ENCODE measurements at places on chromosomes 12 and 14.

DNA sequence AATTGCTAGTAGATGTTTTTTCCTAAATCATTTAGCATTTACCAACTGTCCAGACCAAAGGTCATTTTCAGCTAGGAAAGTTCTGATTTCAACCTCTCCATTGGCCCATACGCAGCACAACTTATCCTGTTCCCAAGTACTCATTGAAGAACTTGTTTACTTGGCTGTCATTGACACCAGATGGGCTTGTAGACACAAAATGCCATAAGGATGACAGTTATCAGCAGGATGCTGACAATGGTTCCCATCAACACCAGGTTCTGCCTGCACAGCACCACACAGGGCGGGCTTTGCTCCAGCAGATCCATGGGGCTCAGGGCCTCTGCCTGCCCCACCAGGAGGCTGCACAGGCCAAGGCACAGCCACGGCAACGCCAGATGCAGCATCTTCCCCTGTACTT lies 36.5 kb upstream of the TMPRSS12 start:
- no peak for DNase-seq

GRCh38 chr12:50934371-50934851 lies 17.9 kb upstream of the HIGD1C start:
- DNase-seq = no peak

- no peak for DNase-seq
These were observed 46.2 kb upstream of the LTA4H start for GRCh38 chr12:96081596-96081995.

GRCh38 chr12:120940006-120940405 lies 35.8 kb upstream of the SPPL3 start:
- DNase-seq = no peak

- DNase-seq = peak; percentile 42
These were observed 3.2 kb upstream of the SYNE3 start for GRCh38 chr14:95519699-95520098.

GRCh38 chr12:57011438-57012424 lies 4.6 kb downstream of the TAC3 start:
- no peak for DNase-seq

- DNase-seq = no peak
These were observed 1.7 kb downstream of the FGFR1OP2 start for GRCh38 chr12:26939953-26940352.

GRCh38 chr14:67444395-67444794 lies 32.4 kb upstream of the PLEK2 start:
- no peak for DNase-seq

- DNase-seq = no peak
These were observed 11.3 kb upstream of the KCNH3 start for GRCh38 chr12:49527361-49528130.

DNA sequence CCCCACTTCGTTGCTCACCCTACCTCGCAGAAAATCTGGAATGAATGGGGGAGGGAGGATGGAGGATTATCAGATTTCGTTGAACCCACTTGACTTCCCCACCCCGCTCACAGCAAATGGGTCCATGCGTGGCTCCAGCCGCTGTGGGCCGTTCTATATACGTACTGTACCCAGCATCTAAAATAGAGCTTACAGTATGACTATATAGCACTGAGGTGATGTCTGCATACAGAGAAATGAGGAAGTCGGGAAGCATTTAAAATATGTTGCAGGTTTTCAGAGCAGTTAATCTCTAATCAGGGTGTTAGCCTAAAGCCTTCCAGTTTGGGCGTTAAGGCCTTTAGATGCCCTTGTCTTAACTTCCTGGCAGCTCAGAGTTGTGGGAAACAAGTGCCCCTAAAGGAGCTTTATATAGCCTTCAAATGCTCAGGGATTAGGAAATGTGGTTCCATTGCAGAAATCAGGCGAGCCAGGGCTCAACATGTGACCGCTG lies 1.4 kb downstream of the BICDL1 start:
- DNase-seq = no peak

All from hematopoietic multipotent progenitor cell treated with erythropoietin and hydrocortisone succinate and interleukin-3 and kit ligand, for 17 days (in vitro differentiated cells).